ENCODE measurements at places on chromosomes 2 and 18. TPM values are rescaled to one million over a fixed set of nuclear protein-coding genes. Genes with fewer than 3 reads are reported as not detected.

COL3A1 gene
- 216 TPM for total RNA-seq

DNA sequence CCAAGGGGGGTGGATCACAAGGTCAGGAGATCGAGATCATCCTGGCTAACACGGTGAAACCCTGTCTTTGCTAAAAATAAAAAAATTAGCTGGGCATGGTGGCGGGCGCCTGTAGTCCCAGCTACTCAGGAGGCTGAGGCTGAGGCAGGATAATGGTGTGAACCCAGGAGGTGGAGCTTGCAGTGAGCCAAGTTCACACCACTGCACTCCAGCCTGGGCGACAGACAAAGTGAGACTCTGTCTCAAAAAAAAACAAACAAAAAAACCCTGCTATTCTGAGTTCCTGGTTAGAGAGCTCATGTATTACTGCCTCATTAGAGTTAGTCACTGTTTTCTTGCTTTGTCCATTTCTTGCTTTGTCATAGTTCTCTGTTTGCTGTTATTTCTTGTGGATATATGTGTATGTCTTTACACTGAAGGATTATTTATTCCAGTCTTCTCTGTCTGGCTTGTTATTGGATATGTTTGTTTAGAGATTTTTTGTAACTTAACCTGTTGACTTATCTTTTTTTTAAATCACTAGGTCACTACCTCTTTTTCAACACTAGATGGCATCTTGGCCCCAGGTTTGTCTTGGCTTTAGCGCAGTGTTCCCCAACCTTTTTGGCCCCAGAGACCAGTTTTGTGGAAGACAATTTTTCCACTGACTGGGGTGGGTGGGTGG is 17.0 kb downstream of the TTLL4 start:
- DNase-seq, result no peak
- no peaks in the 10 kb centered on the region for H3K27me3 ChIP-seq
- H3K27ac ChIP-seq, result no peak overlapping the region
- no peaks in the 10 kb centered on the region for H3K36me3 ChIP-seq
- peaks cover 8% of the 10 kb centered on the region for H3K4me1 ChIP-seq

CENPA gene
- total RNA-seq, result 1.9 TPM

POTEJ gene
- total RNA-seq, result 1.1 TPM

DNA sequence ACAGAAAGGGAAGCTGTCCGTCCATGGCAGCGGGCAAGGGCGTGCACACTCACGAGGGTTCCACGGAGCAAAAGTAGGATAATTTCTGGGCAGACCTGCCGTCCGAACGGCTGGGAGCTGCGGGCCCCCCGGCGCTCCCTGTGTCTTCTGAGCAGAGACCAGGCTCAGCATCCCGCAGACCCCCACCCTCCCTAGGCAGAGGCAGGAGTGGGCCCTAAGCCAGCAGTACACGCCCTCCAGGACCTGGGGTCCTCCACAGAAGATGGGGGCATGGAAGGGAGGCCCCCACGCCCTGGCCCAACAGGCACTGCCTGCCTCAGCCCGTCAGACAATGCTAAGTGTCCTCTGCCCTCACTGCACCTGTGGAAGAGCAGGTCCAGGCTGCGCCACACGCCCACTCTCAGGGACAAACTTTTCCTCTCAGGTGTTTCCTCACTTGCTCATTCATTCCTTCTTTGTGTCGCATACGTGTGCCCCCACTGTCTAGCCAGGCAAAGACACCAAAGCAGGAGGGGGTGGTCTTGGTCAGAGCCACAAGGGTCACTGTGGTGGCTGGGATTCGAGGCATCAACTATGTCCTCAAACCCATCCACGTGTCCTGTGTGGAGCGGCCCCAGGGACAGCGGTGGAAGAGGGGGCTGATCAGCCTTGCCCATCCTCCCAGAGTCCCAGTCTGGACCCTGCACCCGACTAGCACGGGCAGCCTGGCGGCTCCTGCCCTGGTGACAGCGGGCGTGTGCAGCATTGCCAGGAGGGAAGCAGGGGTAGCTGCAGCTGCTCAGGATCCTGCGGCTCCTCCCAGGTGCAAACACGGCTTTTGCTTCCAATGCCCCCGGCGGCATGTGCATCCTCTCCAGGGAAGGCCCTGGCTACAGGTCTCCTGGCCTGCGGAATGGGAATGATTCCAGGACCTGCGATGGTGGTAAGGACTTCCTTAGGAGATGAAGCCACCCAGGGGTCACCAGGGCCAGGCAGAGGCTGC is 2.4 kb upstream of the GPC1 start:
- H3K4me1 ChIP-seq, result no peaks in the 10 kb centered on the region
- DNase-seq, result no peak
- H3K4me3 ChIP-seq, result no peak overlapping the region
- H3K27ac ChIP-seq, result no peak overlapping the region

GRCh38 chr2:25098670-25099486 is 57.0 kb downstream of the EFR3B start:
- no peak overlapping the region for H3K27ac ChIP-seq
- DNase-seq, result peak; percentile 91
- H3K36me3 ChIP-seq, result no peaks in the 10 kb centered on the region
- H3K4me3 ChIP-seq, result no peak overlapping the region
- H3K4me1 ChIP-seq, result no peaks in the 10 kb centered on the region

GRCh38 chr18:62558015-62558663 is 35.3 kb downstream of the ZCCHC2 start:
- H3K4me1 ChIP-seq, result peaks cover 11% of the 10 kb centered on the region
- no peak overlapping the region for H3K4me3 ChIP-seq
- H3K36me3 ChIP-seq, result peaks cover 41% of the 10 kb centered on the region
- H3K27ac ChIP-seq, result no peak overlapping the region
- DNase-seq, result no peak

C2orf76 gene
- 8.3 TPM for total RNA-seq

DNA sequence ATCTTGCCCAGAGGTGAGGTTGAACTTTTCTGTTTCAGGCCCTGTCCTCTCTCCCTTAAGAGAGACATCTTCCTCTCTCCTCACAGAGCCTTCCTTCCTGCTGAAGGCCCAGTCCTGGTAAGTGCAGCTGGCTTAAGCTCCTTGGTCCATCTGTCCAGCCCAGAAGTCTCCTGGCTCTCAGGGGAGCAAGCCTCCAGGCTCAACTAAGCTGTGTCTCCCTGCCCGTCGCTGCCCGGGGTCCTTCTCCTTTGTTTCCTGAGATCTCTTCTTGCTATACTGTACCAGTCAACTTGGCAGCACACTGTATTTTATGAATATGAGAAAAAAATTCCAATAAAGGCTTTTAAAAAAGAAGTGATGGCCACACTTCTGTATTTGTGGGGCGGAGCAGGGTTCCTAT is 77.4 kb downstream of the KCNF1 start:
- H3K36me3 ChIP-seq, result no peaks in the 10 kb centered on the region
- H3K27ac ChIP-seq, result no peak overlapping the region
- H3K4me1 ChIP-seq, result peaks cover 7% of the 10 kb centered on the region

- H3K4me1 ChIP-seq, result peaks cover 27% of the 10 kb centered on the region
- H3K27ac ChIP-seq, result peak overlapping the region; percentile 96
- no peaks in the 10 kb centered on the region for H3K27me3 ChIP-seq
- peak; percentile 6 for DNase-seq
Observed at GRCh38 chr2:158458617-158458920, 1.8 kb downstream of the PKP4 start.

GRCh38 chr2:196750291-196750923 is 49.1 kb downstream of the GTF3C3 start:
- no peak overlapping the region for H3K27ac ChIP-seq
- no peak for DNase-seq
- no peaks in the 10 kb centered on the region for H3K4me1 ChIP-seq
- H3K4me3 ChIP-seq, result no peak overlapping the region
- no peaks in the 10 kb centered on the region for H3K36me3 ChIP-seq

DNA sequence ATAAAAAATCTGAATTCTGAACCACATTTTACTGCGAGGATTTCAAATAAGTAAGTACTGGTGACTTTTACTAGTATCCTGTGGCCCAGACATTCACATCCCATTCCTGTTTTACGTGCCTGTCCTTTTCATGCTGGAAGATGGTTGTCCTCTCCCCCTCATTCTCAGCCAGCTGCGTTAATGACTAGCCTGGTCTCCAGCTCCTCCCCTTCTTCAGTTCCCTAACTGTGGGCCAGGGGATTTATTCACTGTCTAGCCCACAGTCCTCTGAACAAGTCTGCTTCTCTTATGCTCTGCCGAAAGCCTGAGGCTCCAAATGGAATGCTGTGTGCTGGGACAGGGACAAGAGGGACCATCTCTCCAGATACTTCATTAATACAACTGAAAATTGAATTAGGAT is 373.9 kb downstream of the PTPRM start:
- no peaks in the 10 kb centered on the region for H3K4me1 ChIP-seq
- H3K27ac ChIP-seq, result no peak overlapping the region
- no peaks in the 10 kb centered on the region for H3K36me3 ChIP-seq
- no peak overlapping the region for H3K4me3 ChIP-seq
- no peak for DNase-seq

- no peaks in the 10 kb centered on the region for H3K36me3 ChIP-seq
- H3K4me3 ChIP-seq, result no peak overlapping the region
- DNase-seq, result peak; percentile 14
- no peak overlapping the region for H3K27ac ChIP-seq
Observed at GRCh38 chr2:15889442-15890123, 50.8 kb upstream of the MYCN start.

CNGA3 gene
- total RNA-seq, result 0.04 TPM

- peak overlapping the region; percentile 10 for H3K27ac ChIP-seq
- H3K4me1 ChIP-seq, result peaks cover 14% of the 10 kb centered on the region
- no peak overlapping the region for H3K4me3 ChIP-seq
- H3K36me3 ChIP-seq, result no peaks in the 10 kb centered on the region
- H3K27me3 ChIP-seq, result no peaks in the 10 kb centered on the region
- DNase-seq, result no peak
Observed at GRCh38 chr2:203346612-203347011, 18.4 kb downstream of the ABI2 start.

EFR3B gene
- 12.9 TPM for total RNA-seq

GRCh38 chr2:158671360-158672245 is 123.5 kb upstream of the DAPL1 start:
- no peaks in the 10 kb centered on the region for H3K4me1 ChIP-seq
- H3K36me3 ChIP-seq, result peaks cover 25% of the 10 kb centered on the region
- no peak for DNase-seq
- H3K27ac ChIP-seq, result no peak overlapping the region
- no peaks in the 10 kb centered on the region for H3K27me3 ChIP-seq

All from cardiac muscle cell (in vitro differentiated cells and primary cell).